GM19239 (cell line): ENCODE measurements at places on chromosomes 12 and 14.

GRCh38 chr12:102958073-102958829 lies 777 bp downstream of the ASCL1 start:
- DNase-seq: no peak

DNA sequence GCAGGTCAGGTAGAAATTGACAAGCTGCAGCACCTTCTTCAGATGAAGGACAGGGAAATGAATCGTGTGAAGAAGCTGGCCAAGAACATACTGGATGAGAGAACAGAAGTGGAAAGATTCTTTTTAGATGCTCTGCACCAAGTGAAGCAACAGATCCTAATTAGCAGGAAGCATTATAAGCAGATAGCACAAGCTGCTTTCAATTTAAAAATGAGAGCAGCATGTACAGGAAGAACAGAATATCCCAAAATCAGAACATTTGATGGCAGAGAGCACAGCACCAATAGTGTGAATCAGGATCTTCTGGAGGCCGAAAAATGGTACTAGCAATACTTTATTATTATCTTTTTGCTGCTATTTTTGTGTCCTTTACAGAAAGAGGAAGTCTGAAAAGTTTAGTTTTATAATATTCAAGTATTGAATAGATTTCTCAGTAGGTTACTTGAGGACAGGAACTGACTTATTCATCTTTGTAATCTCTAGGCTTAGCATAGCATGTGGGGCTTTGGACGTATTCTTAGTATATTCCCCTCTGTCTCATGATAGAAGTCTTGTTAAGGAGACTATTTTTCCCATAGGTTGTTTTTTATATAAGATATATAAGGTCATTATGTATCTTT lies 30.8 kb downstream of the BBOF1 start:
- DNase-seq: no peak

GRCh38 chr14:22600027-22600426 lies 1.9 kb downstream of the ABHD4 start:
- no peak for DNase-seq

DNA sequence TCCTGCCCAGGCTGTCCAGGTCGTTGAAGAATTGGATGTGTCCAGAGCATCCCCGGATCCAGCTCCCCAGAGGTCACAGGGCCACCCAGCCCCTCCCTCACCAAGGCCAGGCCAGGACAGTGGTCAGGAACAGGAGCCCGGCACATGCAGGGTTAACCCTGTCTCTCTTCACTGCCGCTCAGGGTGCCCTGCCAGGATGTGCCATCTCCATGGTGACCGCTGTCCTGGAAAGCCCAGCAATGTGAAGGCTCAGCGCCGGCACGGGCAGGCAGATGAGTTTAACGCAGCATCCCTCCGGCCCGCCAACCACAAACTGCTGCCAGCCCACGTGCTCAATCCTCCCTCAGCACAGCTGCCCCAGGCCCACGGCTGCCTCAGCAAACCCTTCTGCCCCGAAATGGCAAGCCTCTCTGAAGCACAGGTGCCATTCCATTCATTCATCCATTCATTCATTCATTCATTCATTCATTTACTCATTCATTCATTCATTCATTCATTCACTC lies 4.4 kb downstream of the TMEM179 start:
- no peak for DNase-seq

GRCh38 chr12:46371718-46372543 lies 642 bp downstream of the SLC38A2 start:
- no peak for DNase-seq

DNA sequence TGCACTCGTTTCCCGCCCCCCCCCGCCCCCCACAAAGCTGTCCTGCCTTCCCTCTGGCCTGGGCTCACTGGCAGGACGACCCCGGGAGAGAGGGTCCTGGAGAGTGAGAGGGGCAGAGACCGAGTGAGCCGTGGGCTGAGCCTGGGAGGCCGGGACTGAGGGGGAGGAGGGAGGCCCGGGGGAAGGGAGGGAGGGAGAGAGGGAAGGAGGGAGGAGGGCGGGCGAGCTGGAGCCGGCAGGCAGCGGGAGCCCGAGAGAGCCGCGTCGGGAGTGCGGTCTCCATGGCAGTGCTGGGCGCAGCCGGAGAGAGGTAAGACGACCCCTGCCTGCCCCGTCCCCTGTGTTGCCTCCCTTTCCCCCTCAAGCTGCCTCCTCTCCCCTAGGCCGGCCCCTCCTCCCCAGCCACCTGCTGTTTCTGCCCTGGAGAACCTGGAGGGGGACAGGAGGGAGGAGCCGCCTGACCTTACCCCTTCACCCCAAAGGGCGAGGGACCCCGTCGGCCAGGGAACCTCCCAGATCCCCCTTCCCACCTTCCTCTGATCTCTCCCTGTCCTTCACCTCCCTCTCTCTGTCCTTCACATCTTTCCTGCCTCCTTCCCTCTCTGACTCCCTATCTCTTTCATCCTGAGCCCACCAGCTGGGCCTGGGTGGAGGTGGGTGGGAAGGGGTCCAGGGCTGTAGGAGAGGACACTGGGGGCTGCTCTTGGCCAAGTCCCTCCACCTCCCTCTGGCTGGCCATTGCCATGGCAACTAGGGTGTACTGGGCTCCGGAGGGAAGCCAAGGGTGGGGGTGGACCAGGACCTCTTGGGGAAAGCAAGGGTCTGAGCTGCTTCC lies at the start of gene GPR162:
Gene GPR162 (plus strand): TSS at position 231 of the 835 bp plus-strand sequence. CDS start 2,078 bp downstream, outside the sequence.
- DNase-seq: no peak

- DNase-seq: no peak
These were observed 60.7 kb downstream of the CCNK start for GRCh38 chr14:99541677-99542470.

DNA sequence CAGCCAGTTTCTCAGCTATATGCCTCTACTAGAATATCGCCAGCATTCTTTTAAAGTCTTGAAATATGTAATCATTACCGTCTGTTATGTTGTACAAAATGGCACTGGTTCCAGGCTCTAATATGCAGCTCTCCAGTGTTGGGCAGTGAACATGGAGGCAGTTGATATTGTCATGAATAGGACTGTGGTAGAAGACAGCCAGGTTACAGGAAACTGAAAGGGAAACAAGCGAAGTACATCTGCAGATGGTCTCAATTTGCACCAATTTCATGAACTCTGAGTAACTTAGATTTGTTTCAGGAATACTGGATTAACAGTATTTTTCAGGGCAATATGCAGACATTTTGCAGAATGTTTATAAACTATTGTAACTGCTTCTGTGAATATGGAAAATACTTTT lies 13.4 kb upstream of the KLHL42 start:
- DNase-seq: no peak

DNA sequence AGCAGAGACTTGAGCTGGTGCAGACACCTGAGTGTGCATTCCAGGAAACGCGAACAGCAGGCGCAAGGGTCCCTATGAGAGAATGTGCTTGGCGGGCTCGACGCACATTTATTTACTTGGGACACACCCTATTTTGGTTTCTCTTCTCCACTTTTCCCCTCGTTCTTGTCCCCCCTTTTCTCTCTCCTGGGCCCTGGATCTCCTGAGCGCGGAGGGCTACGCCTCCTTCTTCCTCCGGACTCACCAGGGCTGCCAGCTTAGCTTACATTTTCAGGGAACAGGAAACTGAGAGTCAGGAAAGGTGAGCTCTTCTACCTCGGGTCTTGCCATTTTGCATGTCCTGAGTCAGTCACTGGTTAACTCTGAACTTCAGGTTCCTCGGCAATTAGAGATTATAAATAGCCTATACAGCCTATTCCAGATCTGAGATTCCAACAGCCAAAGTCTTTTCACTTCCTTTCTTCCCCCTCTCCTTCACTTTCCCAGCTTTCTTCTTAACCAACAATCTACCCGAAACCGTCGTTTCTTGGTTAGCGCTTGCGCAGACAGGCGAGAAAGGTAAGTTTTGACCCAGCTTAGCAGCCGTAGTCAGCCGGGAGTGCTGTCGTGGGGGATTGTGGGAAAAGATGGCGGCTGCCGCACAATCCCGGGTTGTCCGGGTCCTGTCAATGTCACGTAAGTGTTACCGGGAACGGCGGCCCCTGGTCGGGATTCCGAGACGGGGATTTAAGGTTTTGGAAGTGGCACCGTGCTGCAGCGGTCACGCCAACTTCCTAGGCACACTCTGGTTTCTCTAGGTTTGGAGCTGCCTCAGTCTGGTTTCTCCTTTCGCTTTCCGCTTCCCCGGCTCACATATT lies at the start of the genes AKAP3 and NDUFA9:
Gene AKAP3 (minus strand): TSS at position 551 of the 857 bp plus-strand sequence. CDS start 10,855 bp downstream, outside the sequence.
Gene NDUFA9 (plus strand): TSS at position 614 of the 857 bp plus-strand sequence. CDS start 13 bp downstream, at position 627.
- DNase-seq: peak; percentile 52

DNA sequence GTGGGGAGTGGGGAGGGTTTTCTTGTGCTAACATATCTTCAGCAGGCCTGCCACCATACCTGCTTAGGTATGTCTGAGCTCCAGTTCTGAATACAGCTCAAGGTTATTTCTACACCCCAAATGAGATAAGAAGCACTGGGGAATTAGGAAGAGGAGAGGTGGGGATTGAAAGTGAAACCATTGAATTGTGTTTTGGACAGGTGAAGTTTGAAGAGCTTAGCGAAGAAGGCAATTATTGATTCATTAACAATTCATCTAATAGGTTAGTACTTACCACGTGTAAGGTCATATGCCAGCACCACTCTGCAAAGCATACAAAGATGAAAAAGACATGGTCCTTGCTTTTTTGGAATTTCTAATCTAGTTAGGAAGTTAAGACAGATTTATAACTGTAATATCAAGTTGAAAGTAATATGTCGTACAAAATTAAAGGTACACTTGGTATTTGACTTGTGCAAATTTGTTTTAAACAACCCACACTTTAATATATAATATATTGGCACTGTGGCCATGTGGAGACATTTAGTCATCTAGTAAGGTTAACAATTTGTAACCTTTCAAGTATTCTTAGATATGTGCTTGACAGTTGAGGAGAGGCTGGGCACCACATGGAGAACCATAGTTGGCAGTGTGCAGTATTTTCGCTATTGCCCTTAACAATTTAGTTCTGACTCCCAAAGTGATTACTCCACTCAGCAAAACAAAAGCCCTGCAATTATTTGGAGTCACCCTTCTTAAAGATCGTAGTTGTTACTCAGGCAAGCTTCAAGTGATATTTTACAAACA lies 3.6 kb downstream of the SMCO3 start:
- DNase-seq: no peak

- no peak for DNase-seq
These were observed 207.9 kb downstream of the TTC7B start for GRCh38 chr14:90608281-90608680.

GRCh38 chr14:92470215-92470614 lies 43.4 kb upstream of the RIN3 start:
- DNase-seq: no peak

- no peak for DNase-seq
These were observed 32.9 kb downstream of the EVL start for GRCh38 chr14:100098171-100098570.

- DNase-seq: no peak
These were observed 838 bp downstream of the LRIG3 start for GRCh38 chr12:58919231-58920101.

DNA sequence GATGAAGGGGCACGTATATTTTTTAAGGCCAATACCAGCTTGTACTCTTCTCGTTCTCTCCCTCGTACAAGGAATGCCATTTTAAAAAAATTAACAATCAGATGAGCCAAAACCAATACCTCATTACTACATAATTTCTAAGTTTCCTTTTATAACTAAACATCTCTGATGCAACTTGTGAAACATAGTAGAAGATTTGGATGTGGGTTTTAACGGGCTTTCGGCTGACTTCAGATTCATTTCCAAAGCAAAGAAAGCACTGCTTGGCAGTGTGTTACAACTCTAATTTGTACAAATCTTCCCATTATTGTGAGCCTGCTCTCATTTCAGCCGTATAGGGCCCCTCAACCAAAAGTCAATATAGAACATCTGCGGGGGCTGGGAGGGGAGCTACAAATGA lies 99.1 kb upstream of the TMCC3 start:
- DNase-seq: no peak

GRCh38 chr12:33588725-33589405 lies 149.2 kb upstream of the SYT10 start:
- DNase-seq: no peak

DNA sequence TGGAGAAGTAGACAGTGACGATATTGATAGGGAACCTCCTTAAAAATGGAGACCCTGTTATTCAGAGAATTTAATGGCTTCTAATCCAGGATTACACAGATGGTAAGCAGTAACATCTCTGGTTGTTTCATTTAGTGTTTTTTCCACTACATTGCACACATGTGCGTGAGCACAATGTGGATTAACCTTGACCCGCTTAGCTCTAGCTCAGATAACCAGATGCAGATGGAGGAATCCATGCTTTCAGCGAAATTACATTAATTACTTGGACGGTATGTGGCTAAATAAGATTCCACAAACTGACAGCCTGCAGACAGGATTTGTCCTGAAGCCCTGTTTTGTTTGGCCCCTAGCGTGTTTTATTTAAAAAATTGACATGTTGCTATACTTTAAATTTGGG lies 378.4 kb downstream of the CCDC91 start:
- DNase-seq: no peak

- DNase-seq: peak; percentile 64
These were observed at the start of gene SOAT2 for GRCh38 chr12:53102883-53103807. TSS of gene SOAT2 (plus strand) at chr12:53103486. CDS start at chr12:53103578, 92 bp downstream.

- DNase-seq: no peak
These were observed 67.2 kb upstream of the DIO2 start for GRCh38 chr14:80278293-80279023.

- no peak for DNase-seq
These were observed 12.4 kb downstream of the MGST1 start for GRCh38 chr12:16359512-16360491.

DNA sequence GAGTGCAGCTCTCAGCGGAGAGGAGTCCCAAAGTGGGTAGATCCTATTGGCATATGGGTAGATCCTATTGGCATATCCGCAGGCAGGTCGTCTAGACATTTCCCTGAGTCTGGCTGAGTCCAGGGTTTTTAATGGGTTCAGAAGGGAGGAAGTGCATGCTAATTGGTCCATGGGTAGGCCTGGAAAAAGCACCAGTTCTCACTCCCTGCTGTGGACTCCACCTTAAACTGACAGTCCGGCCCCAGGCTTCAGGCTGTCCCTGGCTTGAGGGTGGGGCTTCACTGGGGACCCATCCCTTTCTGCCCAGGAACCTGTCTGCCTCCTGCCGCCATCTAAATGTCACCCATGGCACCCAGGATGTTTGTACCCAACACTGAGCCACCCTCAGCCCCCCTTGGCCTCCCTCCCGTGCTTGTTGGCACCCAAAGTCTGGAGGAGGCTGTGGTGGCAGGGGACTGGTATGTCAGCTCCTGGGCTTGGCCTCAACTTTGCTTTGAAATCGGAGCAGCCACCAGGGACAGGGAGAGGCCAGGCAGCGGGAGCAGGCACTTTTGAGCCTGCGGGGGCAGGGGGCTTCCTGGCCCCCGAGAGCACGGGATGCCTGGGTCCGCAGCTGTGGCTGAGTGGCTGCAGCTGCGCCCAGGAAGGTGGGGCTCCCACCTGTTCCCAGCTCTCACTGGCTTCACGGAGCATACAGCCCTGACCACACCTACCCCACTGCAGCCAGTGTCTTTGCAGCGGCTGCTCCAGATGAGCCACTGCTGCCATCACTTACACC lies 29.6 kb upstream of the YAF2 start:
- no peak for DNase-seq

DNA sequence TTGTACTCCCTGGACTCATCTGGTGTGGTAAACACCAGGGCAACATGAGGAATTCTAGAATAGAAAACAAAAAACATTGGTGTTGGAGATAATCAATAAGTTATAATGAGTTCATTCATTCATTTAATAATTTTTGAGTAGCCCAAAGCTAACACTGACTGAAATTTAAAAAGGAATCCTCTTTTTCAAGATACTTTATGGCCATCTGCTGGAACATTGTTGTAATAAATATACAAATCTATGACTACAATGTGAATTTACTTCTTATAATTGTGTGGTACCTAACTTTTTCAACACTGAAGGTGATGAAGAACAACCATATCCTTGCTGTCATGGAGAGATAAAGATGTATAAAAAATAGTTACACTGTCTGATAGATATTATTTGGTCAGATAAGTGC lies 687.3 kb upstream of the MIS18BP1 start:
- DNase-seq: no peak

- no peak for DNase-seq
These were observed 7.6 kb downstream of the ISCA2 start for GRCh38 chr14:74501135-74501614.

- DNase-seq: no peak
These were observed 54.1 kb downstream of the BEGAIN start for GRCh38 chr14:100532906-100533655.
